ENCODE measurements at places on chromosomes 3 and 15.

DNA sequence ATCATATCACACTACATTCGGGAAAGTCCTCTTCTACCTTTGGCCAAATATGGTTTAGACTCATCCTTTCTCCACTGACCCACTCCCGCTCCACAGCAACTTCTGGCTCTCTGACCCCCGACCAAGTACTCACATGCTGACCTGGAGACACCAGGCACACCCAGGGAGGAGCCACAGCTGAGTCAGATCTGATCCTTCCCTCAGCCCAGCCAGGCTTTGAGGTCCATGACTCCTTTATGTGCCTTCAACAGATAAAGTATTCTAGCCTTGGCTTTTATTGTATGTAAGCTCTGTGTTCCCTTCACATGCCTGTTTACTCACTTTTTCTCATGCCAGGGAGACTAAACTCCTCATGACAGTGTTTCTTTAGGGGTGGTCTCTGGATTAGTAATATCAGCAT is 166.9 kb upstream of the UMPS start:
- no peak for DNase-seq

DNA sequence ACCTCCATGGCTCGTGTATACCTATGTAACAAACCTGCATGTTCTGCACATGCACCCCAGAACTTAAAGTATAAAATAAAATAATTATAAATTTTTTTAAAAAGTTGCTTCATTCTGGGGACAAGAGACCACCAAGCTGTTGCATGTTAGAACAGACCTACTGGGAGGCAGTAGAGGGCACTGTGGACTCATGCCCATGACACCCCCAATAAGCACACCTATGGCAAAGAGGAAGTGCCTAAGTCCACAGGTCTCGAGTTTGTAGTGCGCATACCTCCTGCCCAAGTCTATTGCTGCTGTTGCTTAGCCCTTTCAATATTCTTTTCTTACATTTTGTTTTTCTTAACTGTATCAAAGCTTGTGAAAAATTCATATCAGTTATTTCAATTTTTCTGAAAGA is 267.9 kb upstream of the THBS1 start:
- DNase-seq = no peak

DNA sequence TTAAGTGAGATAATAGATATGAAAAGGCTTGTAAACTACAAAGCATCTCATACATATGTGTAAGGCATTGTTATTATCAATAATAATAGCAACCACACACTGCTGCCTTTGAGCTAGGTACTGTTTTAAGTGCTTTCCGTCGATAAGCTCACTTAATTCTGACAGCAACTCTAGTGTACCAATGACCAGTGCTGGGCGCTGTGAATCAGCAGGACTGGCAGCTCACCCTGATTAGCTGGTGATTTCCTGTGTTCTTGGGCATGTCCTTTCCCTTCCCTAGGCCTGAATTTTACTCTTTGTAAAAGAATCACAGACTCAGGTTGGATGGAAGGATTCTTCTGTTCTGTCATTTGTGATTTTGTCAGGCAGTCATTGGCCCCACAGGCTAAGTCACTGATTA is 215.6 kb downstream of the LPP start:
- DNase-seq = no peak

- DNase-seq = no peak
These were observed 68.4 kb upstream of the LARS2 start for GRCh38 chr3:45319996-45320305.

GRCh38 chr15:101498076-101498716 is 8.7 kb upstream of the PCSK6 start:
- no peak for DNase-seq

DNA sequence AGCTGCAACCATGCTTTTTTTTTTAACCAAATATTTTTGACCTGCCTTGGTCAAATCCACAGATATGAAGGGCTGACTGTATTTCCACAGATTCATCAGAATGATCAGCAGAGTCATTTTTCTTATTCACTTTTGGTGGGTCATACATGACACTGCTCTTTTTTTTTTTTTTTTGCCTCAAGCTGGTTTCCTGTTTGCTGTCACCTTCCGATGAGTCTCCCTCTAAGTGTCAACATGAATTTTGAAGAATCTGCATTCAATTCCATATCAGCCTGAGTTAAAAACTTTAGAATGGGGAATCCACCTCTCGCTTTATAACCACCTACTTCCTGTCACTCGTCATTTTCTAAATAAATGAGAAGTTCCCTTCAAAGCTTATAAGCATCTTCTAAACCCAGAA is 2.2 kb upstream of the SLC12A8 start:
- DNase-seq = no peak

GRCh38 chr3:46705751-46706552 is 4.8 kb downstream of the TMIE start:
- DNase-seq = no peak

- no peak for DNase-seq
These were observed 483.8 kb downstream of the TUSC7 start for GRCh38 chr3:117193390-117193789.

GRCh38 chr3:14849638-14850230 is 31.0 kb downstream of the FGD5 start:
- no peak for DNase-seq

DNA sequence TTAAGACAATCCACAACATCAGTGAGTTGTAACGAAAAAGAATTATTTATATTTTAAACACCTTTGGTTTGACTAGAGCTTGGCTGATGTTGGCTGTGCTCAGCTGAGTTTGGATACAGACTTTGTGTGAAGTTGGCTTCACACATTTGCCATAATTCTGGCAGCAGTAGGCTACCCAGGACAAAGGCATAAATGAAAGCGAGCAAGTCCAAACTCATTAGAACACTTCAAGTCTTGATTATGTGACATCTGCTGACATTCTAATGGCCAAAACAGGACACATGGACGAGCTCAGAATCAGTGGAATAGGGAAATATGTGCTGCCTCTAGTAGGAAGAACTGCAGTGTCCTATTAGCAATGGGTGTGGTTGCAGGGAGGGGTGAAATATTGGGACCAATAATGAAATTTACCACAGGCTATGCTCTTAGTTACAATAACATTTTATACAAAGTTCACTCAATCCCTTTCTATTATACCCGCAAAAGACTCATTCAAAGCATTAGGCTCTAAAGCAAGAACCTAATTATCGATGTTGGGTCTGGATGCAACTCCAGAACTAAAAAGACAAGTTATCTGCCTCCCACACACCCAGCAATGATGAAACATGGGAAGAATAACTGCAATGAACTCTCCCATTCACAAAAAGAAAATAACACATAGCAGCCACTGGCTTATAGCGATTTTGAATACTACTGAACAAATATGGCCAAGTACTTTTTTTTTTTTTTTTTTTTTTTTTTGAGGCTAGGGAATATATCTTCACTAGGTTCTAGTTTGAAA is 493.9 kb upstream of the RASGRP1 start:
- no peak for DNase-seq

GRCh38 chr3:183526838-183527427 is 28.6 kb downstream of the KLHL6 start:
- no peak for DNase-seq

DNA sequence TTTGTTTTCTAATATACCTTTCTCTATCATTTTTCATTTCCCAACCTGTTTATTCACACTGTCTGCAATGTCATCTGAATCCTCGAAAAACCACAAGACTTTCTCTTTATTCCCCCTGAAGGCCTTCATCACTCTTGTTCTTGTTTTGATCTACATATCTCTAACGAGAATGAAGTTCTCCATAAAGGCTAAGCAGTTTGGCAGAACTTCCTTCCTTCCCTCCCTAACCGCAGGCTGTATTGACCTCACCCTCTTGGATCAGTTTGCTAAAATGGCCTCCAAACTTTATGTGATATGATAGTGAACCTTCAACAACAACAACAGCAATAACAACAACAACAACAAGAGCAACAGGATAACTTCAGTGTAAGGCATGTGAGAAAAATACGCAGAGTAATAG is 392.8 kb downstream of the TIGIT start:
- no peak for DNase-seq

DNA sequence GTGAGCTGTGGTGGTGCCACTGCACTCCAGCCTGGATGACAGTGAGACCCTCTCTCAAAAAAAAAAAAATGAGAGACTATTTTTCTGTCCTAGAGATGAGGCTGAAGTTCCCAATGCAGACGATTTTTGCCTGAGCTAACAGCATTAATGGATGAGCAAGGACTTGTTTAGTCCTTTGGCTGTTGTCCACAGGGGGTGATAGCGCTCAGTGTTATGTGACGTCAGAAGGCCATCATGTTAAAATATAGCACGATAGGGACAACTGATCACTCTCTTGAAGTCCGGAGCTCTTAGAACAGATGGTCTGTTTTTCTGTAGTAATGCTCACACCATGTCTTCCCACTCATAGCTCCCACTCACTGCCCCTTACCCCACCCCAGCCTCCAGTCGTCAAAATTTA is 6.8 kb downstream of the TRNT1 start:
- DNase-seq = no peak

GRCh38 chr3:149288655-149289054 is 44.8 kb downstream of the TM4SF18 start:
- DNase-seq = no peak

DNA sequence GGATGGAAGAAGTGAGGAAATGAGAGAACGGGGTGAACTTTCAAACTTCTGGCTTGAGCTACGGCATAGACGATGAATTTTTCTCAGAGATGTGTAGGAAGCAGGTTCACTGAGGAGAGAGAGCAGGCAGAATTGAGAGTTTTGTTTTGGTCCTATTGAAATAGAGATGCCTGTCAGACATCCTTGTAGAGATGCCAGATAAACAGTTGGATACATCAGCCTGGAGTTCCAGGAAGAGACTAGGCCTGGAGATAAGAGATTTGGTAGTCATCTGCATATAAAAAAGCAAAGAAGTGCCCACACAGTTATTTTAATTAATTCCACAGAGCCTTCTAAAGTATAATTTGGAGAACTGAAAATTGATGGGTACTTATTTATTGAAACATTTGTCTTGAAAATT is 495.6 kb downstream of the IL5RA start:
- DNase-seq = no peak

DNA sequence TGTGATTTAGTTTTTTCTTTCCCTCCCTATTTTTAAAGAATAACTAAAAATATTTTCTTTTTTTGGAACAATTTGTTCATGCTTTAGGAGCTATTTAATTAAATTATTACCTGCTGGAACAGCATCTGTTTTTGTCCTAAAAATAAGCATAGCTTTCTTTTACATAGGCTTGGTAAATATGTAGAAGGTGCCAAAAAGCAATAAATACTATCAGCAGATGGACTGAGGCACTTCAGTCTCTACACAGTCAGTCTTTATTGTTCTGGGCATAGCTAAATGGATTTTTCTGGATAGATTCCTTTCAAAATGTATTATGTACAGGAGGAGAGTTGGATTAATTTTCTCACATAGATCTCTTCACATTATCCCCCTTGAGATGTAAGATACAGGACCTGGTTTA is 223.5 kb downstream of the NAALADL2 start:
- DNase-seq = no peak

DNA sequence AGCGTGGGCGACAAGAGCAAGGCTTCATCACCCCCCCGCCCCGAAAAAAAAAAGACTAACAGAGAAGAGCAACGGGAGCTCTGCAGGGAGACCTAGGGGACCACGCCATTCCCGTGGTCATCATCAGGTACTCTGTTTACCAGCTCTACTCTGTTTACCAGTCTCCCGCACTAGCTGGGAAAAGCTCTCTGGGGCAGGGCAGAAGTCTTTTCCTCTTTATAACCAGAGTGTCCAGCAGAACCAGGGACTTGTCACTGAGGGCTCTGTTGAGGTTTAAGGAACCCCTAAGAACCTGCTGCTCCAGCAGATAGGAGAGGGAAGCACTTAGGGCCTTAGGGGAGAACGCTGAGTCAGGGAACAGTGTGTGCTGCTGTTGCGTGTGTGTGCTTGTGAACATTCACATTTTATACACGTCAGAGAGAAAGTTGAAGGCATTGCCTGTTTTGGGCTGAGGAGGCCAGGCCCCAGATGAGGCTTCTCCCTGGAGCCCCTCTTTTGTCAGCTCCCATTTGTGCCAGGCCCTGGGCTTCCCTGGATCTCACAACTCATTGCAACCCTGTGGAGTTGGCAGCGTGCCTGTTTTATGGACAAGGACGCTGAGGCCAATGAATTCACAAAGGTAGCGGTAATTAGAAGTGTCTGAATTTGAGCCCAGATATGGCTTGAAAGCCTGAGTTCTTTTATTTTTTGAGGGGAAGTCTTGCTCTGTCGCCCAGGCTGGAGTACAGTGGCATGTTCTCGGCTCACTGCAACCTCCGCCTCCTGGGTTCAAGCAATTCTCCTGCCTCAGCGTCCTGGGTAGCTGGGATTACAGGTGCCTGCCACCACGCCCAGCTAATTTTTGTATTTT is 24.2 kb upstream of the ERICH6 start:
- no peak for DNase-seq

- no peak for DNase-seq
These were observed 7.6 kb downstream of the CTSH start for GRCh38 chr15:78937132-78937739.

- DNase-seq = no peak
These were observed 46.5 kb downstream of the FRMD5 start for GRCh38 chr15:44148580-44148979.

DNA sequence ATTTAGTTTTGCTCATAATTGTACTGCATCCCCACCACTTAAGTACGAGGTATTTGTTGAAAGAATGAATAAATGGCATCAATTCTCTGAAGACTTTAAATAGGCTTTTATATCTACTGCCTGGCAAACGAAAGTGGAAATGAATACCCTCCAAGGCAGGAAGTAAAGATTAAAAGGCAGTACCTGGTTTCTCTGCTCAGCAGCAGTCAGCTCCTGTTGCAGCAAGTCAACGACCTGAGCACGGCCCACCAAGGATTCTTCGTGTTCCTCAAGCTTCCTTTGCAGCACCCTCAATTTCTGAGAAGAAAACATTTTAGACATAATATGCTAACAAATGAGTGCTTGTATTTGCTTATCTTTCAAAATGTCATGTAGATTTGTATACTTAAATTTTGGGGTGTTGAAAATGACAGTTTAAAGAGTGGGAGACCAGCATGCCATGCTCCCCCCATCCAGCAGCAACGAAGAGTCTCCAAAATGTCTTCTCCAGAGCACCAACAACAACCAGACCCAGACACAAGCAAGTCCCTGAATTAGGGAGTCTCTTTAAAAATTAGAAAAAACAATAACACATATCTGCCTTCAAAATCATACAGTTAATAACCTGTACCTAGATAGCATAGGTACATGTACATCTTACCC is 31.2 kb downstream of the GOLGB1 start:
- DNase-seq = no peak

- DNase-seq = no peak
These were observed 883 bp downstream of the RTP4 start for GRCh38 chr3:187369089-187369447.

GRCh38 chr3:42122261-42123011 is 31.3 kb downstream of the TRAK1 start:
- DNase-seq = no peak
